Stimulated activated CD8-positive, alpha-beta memory T cell treated with anti-CD3 and anti-CD28 coated beads, Interleukin-7, amount 100 ng/mL, for 1 hour (primary cell): ENCODE measurements at places on chromosomes 5 and 9.

GRCh38 chr5:179126506-179126991 is 66.4 kb downstream of the ZNF354C start:
- no peak for DNase-seq

- no peak for DNase-seq
Measured at GRCh38 chr5:72121052-72121779, 13.9 kb downstream of the MAP1B start.

DNA sequence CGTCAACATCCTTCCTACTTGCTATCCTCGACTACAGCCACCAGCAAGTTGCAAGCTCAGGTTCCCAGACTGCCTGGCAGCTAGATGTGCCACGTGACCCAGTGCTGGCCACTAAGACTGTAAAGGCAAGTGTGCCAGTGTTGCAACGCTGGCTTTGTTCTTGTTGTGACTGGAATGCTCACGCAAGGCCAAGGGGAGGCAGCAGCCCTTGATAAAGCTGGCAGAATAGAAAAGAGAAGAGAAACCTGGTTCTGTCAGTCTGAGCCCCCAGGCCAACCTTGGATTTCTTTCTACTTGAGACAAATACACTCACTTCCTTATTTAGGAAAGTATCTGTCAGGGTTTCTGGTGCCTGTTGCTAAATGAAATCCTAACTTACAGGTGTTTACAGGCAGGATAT is 113.0 kb downstream of the KLHL3 start:
- DNase-seq = no peak

DNA sequence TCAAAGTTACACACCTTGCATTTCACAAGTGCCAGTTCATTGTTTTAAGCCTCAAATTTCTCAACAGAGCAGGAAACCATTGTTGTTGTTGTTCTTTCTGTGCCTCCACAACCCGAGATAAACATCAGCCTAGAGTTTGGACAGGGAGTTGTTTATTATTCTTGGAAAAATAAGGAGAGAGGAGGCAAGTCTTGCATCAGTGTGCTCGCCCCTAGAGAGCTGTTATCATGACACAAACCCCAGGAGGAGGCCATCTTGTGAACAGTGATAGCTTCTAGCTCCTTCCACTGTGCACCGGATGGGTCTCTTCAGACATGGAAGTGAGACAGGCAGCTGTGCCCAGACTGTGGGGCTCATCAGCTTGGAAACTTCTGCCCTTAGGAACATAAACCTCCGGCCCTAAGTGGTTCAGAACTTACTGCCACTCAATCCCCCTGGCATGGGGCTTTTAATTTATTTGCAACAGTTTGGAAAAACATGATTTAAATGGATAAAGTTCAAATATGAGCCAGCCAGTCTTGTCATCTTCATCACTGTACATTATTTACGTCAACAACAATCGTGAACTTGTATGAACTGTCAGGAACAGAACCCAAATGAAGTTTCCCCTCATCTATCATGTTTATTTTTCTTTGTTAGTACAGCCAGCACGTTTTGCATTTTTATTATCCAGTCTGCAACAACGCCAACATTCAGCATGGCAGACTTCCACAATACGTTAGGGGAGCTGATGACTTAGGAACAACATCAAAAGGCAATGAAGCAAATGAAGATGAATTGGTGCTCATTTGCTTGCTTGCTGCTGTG is 181.7 kb upstream of the S1PR3 start:
- DNase-seq = no peak

- DNase-seq = no peak
Measured at GRCh38 chr9:4879115-4879558, 86.4 kb downstream of the RCL1 start.

GRCh38 chr5:62306323-62306895 is 403 bp downstream of the KIF2A start:
- DNase-seq = peak; percentile 4

- no peak for DNase-seq
Measured at GRCh38 chr5:81579262-81579924, 171.5 kb downstream of the SSBP2 start.

DNA sequence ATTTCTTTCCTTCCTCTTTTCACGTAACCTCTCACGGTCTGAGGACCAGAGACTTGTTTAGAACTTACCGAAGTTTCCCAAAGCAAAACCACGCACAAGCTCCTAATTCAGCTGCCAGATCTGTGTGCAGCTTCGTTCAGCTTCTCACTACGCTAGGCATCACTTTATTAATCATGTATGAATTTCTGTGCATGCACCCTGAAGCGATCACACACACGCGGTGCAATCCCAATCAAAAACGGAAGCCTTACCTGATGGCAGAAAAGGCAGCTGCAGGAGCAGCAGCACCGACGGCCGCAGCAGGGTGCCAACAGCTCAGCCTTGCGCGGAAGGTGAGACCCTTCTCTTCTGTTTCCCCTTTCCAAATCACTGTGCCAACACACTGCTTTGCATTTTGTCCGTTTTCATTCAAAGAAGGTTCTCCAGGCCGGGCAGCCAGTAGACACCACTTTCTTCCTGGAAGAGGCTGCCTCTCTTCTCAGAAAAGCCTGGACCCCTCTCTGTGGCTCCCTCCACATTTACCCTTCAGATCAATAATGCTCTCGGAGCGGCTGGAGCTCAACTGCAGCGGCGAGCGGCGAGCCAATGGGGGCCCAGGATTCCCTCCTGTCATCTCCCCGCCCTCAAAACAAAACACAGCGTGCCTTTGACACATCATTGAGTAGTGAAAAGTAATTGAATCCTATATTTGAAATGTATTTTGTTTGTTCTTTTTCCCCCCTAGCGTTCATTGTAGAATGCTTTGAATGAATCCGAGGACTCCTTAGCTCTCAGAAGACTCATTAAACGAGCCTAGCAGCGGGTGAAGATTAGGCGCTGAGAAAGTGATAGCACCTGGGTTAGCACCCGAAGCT is at the start of gene CDH12:
CDH12 (minus strand) TSS at position 538 of the 854 bp plus-strand sequence.
- DNase-seq = no peak

GRCh38 chr5:180370861-180371641 is 17.9 kb upstream of the GFPT2 start:
- no peak for DNase-seq

GRCh38 chr5:148750614-148751013 is 75.8 kb upstream of the ADRB2 start:
- no peak for DNase-seq

DNA sequence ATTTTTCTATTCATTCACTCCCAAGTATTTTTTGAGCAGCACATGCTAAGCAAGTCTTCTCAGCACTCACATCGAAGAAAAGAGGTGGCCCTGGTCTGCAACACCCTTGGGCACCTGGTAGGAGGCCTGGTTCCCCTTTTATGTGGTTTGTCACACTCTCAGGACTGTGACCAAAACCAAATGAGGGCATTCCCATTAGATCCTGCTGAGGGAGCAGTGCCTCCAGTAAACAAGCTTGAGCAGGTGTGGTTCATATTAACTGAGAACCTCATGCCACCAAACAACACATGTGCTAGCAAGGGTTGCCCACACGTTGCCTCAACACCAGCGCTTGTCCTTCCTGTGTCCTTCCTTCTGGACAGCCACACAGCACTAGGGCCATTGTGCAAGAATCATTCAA is 26.9 kb upstream of the SYK start:
- DNase-seq = no peak

DNA sequence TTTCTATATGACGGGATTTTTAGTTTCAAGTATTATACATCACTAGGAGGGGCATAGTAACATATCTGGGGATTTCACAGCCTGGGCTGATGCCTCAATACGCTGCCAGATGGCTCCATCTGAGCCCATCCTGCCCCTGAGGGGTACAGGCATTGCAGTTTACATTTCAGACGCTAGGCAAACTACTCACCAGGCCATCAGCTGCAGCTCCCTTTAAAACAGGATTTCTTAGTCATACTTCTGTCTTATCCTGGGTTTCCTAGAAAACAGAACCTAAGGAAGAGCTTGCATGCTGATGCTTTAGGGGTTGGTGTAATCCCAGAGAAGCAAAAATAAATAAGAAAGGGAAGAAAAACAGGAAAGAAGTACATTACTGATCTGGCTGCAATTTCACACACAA is 372.8 kb upstream of the PIK3R1 start:
- DNase-seq = no peak

GRCh38 chr9:8955315-8955714 is 1155.7 kb upstream of the DMAC1 start:
- no peak for DNase-seq

- DNase-seq = no peak
Measured at GRCh38 chr5:1176473-1177391, 24.7 kb upstream of the SLC6A19 start.

- no peak for DNase-seq
Measured at GRCh38 chr5:14659821-14660607, 4.5 kb upstream of the OTULIN start.

- no peak for DNase-seq
Measured at GRCh38 chr5:19837536-19838174, 150.3 kb downstream of the CDH18 start.

DNA sequence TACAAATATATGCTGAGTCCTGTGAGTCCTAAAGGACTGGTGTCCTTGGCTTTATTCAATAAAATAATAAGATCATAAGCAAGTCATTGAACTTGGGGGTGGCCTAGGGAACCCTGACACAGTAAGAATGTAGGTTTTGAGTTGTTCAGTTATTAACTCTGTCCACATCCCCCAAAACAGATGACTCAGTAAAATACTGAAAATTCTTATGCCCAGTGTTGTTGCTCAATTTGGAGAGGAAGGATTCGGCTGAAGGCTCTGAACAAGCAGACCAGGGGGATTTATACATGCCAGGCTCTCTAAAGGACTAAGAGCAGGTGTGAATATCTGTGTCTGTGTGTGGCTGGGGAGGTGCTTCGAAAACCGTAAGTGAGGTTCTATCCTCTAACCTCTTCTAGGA is 173.7 kb downstream of the RMI1 start:
- no peak for DNase-seq

- DNase-seq = no peak
Measured at GRCh38 chr5:37002176-37002751, 125.7 kb downstream of the NIPBL start.

- no peak for DNase-seq
Measured at GRCh38 chr9:137296670-137297664, 5.1 kb downstream of the NRARP start.

DNA sequence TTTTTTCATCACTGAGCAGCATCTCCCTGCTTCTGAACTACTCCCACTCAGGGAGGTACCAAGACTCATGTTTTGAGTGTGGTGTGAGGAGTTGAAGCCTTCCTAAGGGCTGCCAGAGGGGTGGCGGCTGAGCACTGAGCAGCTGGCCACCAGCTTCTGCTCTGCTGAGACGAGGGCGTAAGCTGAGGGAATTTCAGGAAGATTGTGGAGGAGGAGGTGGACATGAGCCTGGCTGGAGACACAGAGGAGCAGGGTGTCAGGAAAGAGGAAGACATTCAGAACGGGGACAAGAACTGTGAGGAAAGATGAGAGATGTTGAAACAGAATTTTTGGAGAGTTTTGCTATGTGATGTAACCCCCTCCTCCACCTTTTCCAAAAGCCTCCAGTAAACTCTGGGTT is 7.8 kb downstream of the LCP2 start:
- DNase-seq = no peak

GRCh38 chr5:96070622-96071225 is 109.1 kb upstream of the ELL2 start:
- no peak for DNase-seq

DNA sequence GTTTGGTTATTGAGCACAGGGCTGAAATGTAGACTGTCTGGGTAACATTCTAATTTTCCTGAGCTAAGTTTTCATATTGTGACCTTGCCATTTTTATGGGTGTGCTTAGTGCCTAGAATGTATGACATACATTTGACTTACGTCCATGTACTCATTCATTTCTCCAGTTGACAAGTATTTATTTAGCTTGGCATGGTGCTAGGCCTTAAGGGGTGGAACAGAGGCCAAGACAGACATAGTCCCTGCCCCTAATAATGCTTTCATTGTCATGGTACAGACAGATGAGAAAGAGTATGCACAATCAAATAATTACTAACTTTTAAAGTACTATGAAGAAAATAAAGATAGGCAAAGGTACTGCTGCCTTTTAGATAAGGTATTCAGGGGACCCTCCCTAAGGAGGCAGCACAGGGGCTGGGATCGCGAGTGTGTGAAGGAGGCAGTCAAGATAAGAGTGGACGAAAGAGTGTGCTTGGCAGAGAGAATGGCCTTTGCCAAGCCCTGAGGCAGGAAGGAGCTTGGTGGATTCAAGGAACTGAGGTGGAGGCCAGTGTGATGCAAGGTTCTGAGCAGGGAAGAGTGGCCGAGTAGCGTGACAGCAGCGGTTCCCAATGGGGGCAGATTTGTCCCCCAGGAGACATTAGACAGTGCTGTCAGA is 128.0 kb downstream of the PIP5K1B start:
- no peak for DNase-seq

DNA sequence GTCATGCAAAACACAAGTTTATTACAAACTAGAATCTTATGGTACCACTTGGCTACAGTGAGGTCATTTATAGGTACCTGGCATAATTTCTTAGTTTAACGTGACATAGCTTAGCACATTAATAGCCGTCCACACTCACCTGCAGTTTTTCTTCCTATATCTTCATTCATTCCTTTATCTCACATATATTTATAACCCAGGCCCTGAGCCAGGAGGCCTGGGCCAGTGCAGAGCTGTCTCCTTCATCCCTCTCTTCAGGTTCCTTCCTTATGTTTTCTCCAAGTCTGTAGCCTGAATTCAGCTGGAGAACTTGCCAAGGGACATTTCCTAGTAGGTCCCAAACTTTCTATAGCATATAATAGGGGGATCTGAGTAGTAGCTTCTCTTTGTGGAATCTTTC is 367.9 kb upstream of the SGCD start:
- no peak for DNase-seq

DNA sequence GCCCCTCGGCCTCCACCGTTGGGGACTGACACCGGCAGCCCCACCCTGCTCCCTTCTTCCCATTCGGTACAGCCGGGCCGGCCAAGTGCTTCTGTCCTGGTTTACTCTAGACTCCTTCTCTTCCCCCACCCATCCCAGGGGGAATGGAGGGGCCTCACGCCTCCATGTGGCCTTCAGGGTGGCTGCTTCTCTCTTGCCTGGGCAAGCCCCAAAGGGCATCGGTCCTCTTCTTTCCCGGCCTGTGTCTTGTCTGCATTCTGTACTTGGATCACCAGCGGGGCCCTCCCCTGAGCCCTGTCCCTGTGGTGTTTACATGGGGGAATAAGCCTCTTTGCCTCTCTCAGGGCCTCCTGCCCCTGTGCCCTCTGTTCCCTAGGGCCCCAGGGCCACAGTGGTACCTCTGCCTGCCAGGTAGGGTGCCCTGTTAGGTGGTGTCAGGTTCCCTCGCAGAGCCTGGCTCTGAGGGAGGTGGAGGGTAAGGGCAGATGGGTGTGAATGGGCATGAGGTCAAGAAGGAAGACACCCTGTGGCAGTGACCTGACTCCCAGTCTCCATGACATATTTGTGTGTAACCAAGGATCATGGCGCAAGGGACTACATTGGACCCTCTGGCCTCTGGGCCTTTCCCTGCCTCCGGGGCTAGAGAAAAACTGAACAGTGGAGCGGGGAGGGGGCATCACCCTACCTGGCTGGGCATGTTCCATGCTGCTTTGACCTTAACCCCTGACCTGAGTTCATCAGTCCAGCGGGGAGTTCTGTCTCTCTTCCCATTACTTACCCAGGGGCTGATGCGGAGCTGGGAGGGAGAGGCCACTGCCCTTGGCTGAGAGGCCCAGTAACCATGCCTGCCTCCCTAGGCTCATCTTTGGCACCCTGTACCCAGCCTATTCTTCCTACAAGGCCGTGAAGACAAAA is 1.6 kb downstream of the REEP2 start:
- no peak for DNase-seq
